ENCODE measurements at places on chromosomes 7 and 10. TPM values are rescaled to one million over a fixed set of nuclear protein-coding genes. Genes with fewer than 3 reads are reported as not detected.

DNA sequence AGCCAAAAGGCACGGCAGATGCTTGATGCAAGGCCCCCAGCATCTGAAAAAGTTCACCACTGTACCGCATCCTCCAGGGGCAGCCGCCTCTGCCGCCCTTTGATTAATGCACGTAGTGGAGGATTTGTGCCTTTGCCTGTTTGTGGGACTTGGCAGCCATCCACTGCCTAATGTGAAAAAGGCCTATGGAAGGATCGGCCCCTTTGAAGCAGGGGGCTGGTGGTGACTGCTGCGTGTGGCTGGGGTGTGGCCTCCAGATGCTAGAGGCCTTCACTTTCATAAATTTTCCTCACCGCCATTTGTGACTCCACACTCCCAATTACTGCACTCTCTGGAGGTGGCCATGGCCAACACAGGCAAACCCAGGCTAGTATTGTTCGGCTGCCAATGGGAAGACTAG lies 226.0 kb downstream of the BMPER start:
- no peak for DNase-seq

The ATOH7 gene
- under 0.01 TPM for total RNA-seq

DNA sequence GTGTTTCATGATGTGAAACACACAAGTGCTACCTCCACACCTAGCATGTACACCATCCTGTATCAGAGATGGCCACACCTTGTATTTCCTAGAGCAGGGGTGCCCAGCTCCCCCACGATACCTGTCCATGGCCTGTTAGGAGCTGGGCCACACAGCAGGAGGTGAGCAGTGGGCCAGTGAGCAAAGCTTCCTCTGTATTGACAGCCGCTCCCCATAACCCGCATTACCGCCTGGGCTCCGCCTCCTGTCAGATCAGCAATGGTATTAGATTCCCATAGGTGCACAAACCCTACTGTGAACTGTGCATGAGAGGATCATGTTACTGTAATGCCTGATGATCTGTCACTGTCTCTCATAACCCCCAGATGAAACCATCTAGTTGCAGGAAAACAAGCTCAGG lies 145.6 kb upstream of the RNF32 start:
- no peak for DNase-seq

The C10orf90 gene
- total RNA-seq, result not detected

- no peak for DNase-seq
Measured at GRCh38 chr10:78619115-78619851, 449.5 kb upstream of the ZMIZ1 start.

DNA sequence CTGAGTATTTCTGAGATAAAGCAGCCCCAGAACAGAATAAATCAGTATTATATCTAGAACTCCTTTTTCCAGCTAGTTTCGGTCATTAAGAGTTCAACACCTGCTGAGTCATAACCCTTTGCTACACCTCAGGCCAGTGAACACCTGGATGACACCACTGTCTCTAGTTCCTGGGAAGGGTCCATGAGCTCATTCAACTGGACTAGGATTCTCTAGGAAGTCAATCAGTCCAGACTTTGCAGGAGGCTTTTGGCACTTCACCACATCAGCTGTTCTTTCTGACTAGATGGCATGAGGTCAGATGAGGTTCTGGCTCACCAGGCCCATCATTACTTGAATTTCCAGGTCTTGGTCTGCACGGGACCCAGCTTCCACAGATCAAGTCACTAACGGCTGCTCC lies 11.7 kb downstream of the SLC39A12 start:
- no peak for DNase-seq

DNA sequence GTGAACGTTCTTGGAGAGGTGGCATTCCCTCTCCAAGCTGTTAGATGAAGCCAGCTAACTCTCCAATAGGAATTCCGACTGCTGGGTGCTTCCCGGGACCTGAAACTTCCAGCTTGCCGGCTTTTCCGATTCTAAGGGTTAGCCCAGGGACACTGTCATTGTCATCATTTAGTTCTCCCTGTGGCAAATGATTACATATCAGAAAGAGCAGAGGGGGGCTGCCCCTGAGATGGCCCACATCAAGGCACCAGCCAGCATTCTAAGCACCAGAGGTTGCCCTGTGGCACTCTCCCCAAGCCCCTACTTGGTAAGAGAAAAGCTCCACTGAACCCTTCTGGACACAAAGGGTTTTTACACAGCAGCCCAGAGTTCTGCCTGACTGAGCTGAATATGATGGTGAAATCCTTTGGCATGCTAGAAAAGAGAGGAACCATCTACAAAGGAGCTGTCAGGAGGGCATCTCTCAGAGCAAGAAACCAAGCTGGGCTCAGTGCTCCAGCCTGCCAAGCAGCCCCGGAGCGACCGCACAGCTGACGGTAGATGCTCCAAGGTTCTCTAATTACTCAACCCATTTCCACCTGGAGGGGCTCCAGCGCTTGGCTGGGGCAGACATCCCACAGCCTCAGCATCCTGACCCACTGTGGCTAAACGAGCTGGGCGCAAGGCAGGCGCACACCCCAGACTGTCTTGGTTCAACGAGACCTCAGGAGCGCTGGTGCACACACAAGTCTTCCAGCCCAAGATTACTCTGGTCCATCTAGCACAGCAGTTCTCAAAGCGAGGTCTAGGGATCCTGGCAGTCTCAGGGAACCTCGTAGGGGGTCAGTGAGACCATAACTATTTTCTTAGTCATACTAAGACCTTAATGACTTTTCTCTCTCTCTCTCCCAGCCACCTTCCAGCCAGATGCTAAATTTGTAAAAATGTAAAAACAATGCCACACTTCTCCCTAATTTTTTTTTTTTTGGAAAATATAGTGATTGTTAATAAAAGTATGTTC lies 160.5 kb downstream of the GFRA1 start:
- DNase-seq, result no peak

DNA sequence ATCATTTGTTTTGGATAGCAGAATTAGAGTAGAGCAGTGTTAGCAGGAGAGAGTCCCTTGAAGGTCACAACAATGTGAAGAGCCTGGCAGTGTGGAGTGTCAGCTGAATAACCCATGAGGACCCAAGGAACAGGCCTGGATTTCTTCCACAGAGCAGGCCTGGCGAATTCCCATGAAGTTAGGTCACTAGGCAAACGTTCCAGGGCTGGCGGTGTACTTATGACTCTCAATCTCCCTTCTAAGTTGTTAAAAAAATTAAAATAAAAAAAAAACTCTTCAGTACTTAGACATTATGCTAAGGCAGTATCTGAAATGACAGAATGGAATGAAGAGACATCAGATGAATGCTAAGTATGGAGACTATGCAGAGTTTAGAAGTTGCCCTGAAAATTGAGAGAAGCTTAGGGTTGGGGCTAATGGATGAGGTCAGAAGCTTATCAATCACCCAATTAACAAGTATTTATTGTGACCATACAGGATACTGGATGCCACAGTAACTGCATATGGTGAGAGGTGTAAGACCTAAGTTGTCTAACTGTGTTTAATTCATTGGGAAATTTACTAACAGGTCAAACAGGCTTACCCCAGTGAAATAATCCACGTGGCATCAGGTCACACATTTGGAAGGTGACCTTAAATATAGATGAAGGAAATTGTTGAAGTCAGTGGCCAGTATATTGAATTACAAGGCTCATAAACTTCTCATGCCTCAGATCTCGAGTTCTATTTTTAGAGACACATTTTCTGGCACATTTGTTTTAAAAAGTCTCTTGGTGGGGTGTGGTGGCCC lies 126.2 kb upstream of the NRP1 start:
- peak; percentile 50 for DNase-seq

DNA sequence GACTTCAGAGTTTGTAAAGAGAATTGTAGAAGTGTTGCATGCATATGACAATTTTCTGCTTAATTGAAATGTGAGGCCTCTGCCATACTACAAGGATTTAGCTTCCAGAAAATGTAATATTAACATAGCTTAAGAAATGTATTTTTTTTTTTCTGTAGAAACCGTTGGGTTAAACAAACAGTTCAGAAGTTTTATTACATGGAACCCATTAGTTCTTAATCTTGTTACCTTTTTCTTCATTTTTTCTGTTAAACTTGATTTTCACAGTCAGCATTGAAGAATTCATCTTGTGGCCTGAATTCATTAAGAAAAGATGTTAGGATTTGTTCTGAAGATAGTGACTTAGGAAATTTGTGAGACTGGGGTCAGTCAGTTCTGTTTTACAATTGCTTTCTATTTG lies 4.9 kb downstream of the PTEN start:
- DNase-seq, result no peak

DNA sequence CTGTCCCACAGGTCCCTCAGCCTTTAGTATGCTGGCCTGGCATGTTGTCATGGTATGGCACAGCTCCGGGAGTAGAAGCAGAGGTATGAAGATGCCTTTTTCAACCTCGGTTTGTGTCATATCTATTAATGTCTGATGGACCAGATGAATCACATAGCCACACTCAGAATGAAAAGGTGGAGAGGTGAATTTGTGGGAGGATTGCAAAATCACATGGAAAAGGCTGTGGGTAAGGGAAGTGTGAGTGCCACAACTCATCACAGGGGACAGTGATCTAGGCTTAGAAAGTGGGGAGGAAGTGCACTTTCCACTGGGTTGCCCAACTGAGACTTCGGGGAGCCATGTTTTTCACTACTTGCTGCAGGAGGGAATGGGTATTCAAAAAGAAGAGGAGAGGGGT lies 190.7 kb downstream of the WDR11 start:
- DNase-seq, result no peak

DNA sequence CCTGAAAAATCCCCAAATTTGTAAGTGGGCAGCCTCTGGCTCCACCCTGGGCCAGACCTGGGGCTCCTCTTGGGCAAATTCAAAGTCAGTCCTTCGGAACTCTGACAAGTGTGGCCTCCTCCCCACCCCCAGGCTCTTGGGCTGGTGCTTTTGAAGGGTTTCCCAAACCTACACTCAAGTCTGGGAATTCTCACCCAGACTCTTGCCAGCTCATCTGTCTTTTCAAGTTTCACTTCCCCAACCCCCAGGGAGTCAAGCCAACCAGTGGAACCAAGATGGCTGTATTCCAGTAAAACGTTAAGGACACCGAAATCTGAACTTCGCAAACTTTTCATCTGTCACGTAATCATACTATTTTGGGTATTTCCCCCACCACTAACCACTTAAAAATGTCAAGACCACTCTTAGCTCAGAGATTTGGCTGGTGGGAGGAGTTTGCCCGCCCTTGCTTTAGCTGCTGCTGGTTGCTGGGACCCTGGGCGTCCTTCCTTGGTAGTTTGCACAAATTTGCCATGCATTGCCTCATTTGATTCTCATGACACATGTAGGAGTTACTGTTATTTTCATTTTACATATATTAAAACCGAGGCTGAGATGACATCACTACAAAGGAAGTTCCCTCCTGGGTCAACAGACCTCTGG lies 1.7 kb upstream of the MYO1G start:
- peak; percentile 35 for DNase-seq

GRCh38 chr10:51224671-51225161 lies 150.4 kb downstream of the PRKG1 start:
- DNase-seq, result peak; percentile 94

The DAGLB gene
- total RNA-seq, result 18.0 TPM

DNA sequence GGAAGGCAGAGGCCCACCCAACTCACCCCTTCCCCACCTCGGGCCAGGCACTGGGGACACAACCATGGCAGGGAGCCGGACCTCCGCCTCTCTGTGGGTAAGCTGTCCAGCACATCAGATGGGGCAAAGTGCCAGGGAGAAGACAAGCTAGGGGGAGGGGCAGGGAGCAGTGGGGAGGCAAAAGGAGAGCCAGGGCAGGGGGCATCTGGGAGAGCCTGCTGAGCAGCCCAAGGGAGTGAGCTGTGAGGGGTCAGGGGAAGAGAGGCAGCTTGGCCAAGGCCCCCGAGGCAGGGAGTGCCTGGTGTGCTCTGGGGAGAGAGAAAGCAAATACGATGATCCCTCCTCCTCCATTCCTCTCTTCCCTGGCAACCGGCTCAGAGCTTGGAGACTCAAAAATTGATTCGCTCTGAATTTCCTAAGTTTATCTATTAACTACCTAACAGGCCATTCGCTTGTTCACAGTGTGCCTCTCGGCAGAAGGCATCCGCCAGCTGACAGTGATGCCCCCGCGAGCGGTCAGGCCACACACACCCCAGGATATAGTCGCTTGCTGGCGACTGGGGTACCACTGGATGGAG lies 4.5 kb downstream of the CAMK2B start:
- no peak for DNase-seq

GRCh38 chr10:30189238-30189580 lies 129.8 kb upstream of the JCAD start:
- DNase-seq, result no peak

The ADRB1 gene
- not detected for total RNA-seq

The OR2A5 gene
- total RNA-seq, result not detected

The LRIT1 gene
- not detected for total RNA-seq

DNA sequence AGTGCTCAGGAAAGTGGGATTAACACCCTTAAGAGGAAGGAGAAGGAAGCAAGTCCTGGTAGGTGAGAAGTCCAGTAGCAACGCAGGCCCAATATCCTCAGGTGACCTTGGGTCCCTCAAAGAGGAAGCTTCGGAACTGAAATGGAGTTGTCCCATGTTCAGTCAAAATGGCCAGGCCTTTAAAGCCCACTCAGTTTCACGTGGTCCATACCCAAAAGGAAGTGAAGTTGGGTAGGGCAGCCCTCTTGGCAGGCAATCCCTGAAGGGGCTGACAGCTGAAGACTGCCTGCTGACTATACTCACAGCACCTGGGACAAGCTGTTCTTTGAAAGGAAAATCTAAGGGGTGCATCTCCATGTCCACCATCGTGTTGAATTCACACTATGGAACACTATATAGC lies 3.0 kb downstream of the GSAP start:
- DNase-seq, result no peak

DNA sequence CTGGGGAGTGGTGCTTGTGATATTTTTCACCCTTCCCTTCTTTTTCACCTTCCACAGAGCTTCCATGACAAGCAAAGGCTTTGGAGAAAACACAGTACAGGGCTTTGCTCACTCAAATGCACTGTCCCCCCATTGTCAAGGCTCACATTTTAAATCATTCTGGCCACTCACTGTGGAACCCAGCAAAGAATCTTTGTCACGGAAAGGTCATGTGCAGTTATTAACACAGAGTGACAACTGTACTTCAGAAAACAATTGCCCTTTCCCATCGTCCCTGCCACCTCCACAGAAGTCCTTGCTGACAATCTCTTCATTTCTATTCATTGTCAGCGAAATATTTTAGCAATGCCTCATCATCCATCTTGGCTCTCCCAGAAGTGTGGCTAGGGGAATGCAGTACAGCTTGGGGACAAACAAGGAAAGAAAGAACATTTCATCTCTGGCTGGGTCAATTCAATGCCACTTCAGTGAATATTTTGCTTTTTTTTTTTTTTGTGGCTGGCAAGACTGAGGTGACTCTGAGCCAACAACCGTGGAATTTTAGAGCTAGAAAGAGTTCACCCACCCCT lies 851.0 kb downstream of the KCNMA1 start:
- no peak for DNase-seq

GRCh38 chr10:102712843-102713538 lies 1.2 kb downstream of the ARL3 start:
- no peak for DNase-seq
